ENCODE measurements at places on chromosomes 1 and 21.

GRCh38 chr21:16402752-16403151 lies 673.0 kb downstream of the USP25 start:
- DNase-seq, result no peak

DNA sequence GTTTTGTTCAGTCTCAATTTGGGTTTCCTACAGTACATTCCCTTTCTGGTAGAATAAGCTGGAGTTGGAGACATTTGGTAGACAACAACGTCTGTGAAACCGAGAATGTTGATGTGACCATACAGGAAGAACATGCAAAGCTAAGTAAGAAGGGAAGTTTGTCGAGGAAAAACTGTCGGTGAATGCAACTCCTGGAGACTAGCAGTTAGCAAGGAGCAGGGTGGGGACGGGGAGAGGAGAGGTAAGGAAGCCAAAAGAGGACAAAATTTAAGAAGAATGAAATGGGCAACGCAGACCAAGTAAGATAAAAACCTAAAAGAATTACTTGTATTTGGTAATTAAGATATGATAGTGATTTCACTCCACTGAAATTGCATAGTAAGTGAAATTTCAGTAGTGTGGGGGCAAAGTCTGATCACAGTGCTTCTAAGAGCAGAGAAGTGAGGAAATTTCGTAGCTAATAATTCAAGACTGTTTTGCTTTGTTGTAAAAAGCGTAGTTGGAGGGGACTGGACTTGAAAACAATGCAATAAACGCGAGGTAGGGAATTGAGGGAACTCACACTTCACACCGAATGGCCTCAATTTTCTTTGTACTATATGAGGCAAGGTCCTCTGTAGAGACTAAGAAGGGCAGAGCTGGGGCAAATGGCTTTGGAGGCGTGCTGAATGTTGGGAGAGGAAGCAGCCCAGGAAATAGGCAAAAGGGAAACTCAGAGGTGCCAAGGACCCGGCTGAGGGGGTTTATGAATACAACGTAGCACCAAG lies 787 bp upstream of the GIPC2 start:
- no peak for DNase-seq

DNA sequence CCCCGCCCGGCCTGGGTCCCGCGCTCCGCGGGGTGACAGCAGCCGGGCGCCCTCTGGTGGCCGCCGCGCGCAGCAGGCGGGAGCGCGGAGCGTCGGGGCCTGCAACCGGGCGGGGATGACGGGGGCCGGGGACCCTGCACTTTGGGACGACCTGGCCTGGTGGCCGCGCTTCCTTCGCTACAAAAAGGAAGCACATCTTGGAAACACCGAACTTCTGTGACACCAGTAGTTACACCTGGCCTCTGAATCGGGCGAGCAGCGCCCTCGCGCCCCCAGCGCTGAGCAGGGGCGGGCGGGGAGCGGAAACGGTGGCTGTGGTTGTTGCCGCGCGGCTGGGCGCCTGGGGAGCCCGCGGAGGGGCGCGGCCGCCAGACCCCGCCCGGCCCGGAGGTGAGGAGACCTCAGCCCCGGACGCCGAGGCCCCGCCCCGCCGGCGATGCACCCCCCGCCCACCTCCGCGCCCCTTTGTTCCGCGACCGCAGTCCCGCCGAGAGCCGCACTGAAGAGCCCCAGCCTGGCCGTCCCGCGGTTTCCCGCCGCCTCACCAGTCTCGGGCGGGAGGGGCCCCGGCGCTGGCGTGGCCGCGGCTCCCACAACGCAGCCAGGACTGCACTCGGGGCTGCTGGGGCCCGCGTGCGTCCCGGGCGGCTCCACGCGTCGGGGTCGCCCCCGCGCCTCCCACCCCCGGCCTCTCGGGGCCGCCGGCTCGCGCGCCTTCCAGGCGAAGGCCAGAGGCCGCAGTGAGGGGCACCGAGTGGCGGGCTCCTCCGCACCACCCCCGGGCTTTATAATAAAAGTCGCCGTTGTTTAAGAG lies 59.3 kb downstream of the H3-3A start:
- peak; percentile 24 for DNase-seq

GRCh38 chr21:42846221-42846620 lies 33.1 kb downstream of the WDR4 start:
- no peak for DNase-seq

- DNase-seq, result no peak
Observed at GRCh38 chr1:240199758-240200645, 108.3 kb downstream of the FMN2 start.

Measured in GOT3 (cell line).